ENCODE measurements at places on chromosomes 7 and 10. TPM values are rescaled to one million over a fixed set of nuclear protein-coding genes. Genes with fewer than 3 reads are reported as not detected.
A peak's percentile ranks its signal among the peaks of the same experiment; 100 is the strongest.

- no peaks in the 10 kb centered on the region for H3K27me3 ChIP-seq
- no peak overlapping the region for H3K4me3 ChIP-seq
- H3K4me1 ChIP-seq: peaks cover 20% of the 10 kb centered on the region
- no peak for DNase-seq
These were observed 15.9 kb downstream of the ZNF3 start for GRCh38 chr7:100065452-100066186.

GRCh38 chr7:142459551-142459963 lies 201.7 kb upstream of the PRSS58 start:
- H3K4me3 ChIP-seq: no peak overlapping the region
- H3K4me1 ChIP-seq: peaks cover 6% of the 10 kb centered on the region
- H3K27me3 ChIP-seq: peaks cover 40% of the 10 kb centered on the region
- H3K36me3 ChIP-seq: no peaks in the 10 kb centered on the region
- no peak overlapping the region for H3K27ac ChIP-seq

DNA sequence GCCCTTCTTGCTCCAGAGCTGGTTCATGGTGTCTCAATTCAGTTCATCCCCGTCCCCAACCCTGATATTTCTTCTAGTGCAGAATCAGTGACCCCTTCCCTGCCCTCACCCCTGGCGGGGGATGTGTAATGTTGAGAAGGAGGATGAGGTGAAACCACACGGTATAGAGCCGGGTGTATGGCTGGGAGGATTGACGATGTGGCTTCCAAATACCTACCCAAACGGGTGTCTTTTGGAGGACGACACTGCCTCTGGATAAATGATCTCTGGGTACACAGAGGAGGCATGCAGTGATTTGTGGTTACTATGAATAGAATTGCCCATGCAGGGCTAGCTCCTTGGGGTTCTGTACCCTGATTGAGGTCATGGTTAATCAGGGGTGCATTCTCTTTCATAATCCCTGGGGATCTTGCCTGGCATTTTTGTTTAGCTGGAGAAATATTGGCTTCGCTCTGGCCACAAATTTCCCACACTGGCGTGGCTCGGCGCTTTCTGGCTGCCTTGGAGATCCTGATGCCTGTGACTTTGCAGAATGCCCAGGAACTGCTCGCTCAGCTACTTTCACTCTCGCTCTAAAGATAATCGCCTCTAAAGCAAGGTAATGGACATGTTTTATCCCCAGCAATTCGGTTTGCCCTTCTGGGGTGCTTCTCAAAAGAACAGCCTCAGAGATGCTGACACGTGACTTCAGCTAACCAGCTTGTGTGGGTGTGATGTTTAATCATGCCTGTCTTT lies 89.2 kb downstream of the RBM20 start:
- peak overlapping the region; percentile 83 for H3K27ac ChIP-seq
- H3K4me1 ChIP-seq: peaks cover 95% of the 10 kb centered on the region
- no peaks in the 10 kb centered on the region for H3K27me3 ChIP-seq
- no peak for DNase-seq

GRCh38 chr7:142478479-142479220 lies 220.8 kb upstream of the PRSS58 start:
- peaks cover 3% of the 10 kb centered on the region for H3K4me1 ChIP-seq
- H3K4me3 ChIP-seq: no peak overlapping the region
- peaks cover 20% of the 10 kb centered on the region for H3K27me3 ChIP-seq
- H3K36me3 ChIP-seq: no peaks in the 10 kb centered on the region
- no peak for DNase-seq

AFAP1L2 gene
- total RNA-seq: 7.0 TPM

CLEC5A gene
- 0.47 TPM for total RNA-seq

All from left ventricle myocardium inferior (tissue), 1 donor.